Adrenal gland (tissue), 19 donors: ENCODE measurements at places on chromosomes 5 and 9. TPM values are rescaled to one million over a fixed set of nuclear protein-coding genes. Genes with fewer than 3 reads are reported as not detected.
A peak's percentile ranks its signal among the peaks of the same experiment; 100 is the strongest.

Gene WDR38
- polyA plus RNA-seq = 0.16 TPM

DNA sequence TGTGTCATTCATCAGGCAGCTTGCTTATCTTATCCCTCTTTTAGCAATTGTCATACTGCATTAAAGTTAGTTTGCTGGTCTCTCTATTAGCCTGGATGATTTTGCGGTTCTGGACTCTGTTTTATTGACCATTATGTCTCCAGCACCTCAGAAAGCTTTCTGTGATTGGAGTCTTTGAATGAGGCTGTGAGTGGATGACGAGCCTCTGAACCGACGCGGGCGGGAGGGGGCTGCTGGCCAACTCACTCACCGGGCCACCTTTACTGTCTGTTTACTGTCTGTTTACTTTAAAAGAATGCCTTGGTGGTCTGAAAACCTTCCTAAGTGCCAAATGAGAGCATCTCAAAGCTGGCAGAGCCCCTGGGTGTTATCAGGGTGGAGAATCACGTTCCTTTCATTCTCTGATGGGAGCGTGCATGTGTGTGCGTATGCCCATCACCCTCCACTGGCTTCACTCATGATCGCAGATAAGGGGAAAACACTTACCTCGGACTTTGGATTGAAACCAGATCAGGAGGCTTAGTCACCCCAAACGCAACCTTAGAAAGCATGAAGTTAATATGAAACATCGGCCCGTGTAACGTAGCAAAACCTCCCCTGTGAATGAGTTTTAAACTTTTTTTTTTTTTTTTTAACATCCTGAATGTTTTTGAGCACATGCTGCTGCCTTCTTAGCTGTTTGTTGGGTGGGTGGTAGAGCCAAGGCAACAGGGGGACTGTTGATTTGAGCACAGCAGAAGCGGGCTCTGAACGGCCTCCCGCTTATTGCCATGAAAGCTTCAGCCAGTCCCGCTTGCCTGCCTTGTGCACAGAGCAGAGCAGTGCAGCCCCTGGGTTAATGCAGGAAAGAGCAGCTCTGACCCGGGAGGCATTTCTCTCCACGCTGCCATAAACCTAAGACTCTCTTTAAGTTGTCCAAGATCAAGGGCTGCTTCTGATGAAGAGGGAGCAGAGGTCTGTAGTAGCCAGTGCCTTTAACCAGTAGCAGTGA lies 173.6 kb downstream of the GADD45G start:
- DNase-seq = no peak
- no peak overlapping the region for H3K27ac ChIP-seq
- H3K4me3 ChIP-seq = no peak overlapping the region

- H3K4me3 ChIP-seq = no peak overlapping the region
- H3K36me3 ChIP-seq = no peaks in the 10 kb centered on the region
- no peaks in the 10 kb centered on the region for H3K27me3 ChIP-seq
- peaks cover 35% of the 10 kb centered on the region for H3K4me1 ChIP-seq
- no peak overlapping the region for H3K27ac ChIP-seq
These were observed 13.9 kb downstream of the C9orf50 start for GRCh38 chr9:129607027-129607387.

Gene MAMDC4
- polyA plus RNA-seq = 0.57 TPM

DNA sequence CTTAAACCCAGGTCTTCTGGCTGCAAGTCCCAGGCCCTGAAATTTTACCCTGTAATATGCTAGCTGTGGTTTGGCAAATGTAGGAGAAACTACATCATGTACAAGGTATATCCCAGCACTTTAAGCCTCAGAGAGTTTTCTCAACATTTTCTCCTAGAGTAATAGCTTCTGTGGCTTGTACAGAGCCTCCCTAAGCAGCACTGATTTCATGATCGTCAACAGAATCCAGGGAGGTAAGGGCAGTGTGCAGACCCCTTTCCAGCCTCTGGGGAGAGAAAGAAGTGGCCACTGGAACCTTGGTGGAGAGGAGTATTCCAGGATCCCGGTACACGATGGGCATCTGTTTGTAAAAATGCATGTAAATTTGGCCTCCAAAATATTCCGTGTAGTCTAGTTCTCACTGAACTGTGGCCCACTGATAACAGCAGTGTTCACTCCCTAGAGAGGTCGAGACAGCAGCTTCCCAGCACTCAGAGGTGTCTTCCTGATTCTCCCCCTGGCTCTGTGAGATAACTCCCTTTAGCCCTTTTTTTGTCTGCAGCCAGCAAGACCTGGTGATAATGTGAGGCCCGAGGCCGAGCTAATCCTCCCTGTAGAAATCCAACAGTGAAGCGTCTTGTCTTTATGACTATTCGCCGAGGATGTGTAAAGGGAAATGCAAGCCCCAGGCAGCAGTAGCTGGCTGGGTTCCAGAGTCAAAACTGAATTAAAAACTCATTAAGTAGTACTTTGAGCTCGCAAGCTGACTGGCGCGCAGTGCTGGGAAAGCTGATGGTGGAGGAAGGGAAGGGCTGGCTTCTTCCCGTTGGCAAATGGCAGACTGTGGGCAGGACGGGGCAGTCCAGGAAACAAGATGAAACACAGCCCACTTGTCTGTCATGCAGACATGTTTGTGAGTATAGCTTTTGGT lies 59.0 kb downstream of the MAP1B start:
- no peaks in the 10 kb centered on the region for H3K36me3 ChIP-seq
- H3K27me3 ChIP-seq = no peaks in the 10 kb centered on the region
- H3K4me3 ChIP-seq = no peak overlapping the region
- DNase-seq = peak; percentile 39
- H3K27ac ChIP-seq = peak overlapping the region; percentile 8

Gene MARCHF3
- 3.9 TPM for polyA plus RNA-seq

DNA sequence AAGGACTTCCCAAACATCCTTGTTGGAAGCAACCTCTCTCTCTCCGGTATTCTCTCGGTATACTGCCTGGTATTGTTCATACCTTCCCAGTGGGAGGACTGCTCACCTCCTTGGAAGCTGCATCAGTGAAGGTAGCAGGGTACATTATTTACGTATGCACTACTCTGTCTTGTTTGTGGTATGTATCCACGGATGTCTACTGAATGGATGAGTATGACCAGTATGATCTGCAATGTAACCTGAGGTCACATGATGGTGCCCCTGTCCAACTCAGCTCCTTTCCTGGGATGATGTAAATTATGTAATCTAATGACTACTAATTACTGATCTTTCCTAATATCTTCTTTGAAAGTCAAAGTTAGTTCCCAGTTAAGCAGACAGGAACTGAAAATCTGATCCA lies 32.1 kb downstream of the CEMIP2 start:
- no peak for DNase-seq
- no peaks in the 10 kb centered on the region for H3K27me3 ChIP-seq
- H3K4me3 ChIP-seq = no peak overlapping the region
- no peaks in the 10 kb centered on the region for H3K4me1 ChIP-seq
- peaks cover 10% of the 10 kb centered on the region for H3K36me3 ChIP-seq
- no peak overlapping the region for H3K27ac ChIP-seq

DNA sequence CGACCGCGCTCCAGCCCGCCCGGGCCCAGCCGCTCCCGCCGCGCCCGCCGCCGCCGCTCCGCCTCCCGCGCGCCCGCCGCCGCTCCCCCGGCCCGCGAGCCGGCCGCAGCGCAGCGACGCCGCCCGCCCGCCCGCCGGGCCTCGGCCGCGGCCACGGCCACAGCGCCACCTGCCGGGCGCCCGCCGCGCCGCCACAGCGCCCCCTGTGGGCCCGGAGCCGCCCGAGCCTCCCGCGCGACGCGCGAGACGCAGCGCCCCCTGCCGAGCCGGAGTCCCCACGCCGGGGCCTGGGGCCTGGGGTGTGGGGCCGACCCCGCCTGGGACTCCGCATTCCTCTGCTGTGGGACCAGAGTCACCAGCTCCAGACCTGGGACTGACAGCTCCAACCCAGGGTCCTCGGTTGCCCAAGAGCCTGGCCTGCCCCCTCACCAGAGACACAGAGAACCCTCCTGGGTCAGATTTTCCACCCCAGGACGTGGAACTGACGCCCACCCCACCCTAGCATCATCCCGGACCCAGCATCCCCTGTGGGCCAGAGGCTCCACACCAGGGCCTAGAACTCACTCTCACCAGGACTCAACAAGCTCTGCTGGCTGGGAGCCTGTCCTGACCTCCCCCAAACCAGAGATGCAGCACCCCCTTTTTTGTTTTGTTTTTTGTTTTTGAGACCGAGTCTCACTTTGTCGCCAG lies at the start of gene RAPGEF1:
TSS of gene RAPGEF1 (minus strand) at position 118 of the 690 bp plus-strand sequence. CDS start 246 bp downstream, outside the sequence.
- no peaks in the 10 kb centered on the region for H3K27me3 ChIP-seq
- peak within 1 kb of the TSS; percentile 47 for H3K27ac ChIP-seq
- no peak within 1 kb of the TSS for H3K4me3 ChIP-seq
- H3K36me3 ChIP-seq = no peaks in the 10 kb centered on the region
- peak; percentile 73 for DNase-seq

Gene HAND1
- 1.4 TPM for polyA plus RNA-seq

Gene GFM2
- polyA plus RNA-seq = 67.7 TPM

Gene KIF2A
- polyA plus RNA-seq = 3.6 TPM

GRCh38 chr9:35723908-35724307 lies 8.1 kb downstream of the TLN1 start:
- no peak for DNase-seq
- peaks cover 69% of the 10 kb centered on the region for H3K36me3 ChIP-seq
- no peak overlapping the region for H3K27ac ChIP-seq
- no peak overlapping the region for H3K4me3 ChIP-seq
- H3K27me3 ChIP-seq = no peaks in the 10 kb centered on the region
- peaks cover 30% of the 10 kb centered on the region for H3K4me1 ChIP-seq
